ENCODE measurements at places on chromosomes 7 and 10. TPM values are rescaled to one million over a fixed set of nuclear protein-coding genes. Genes with fewer than 3 reads are reported as not detected.

DNA sequence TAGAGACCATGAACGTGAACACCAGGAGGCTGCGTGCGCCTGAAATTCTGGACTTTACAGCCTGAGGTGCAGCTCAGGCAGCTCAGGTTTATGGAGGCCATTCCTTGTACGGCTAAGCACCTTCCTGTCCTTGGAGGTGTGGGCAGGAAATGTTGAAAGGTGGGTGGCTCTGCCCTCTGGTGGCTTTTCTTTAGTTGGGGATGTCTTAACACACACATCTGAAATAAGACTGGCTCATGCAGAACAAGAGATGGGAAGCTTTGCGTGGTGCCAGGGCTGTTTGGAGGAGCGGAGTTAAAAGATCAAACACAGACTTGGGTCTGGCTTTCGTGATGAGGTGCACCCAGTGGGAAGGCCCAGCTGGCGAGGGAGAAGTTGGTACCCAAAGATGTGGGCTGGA, 64.1 kb downstream of the DOCK1 start:
- DNase-seq: no peak

DNA sequence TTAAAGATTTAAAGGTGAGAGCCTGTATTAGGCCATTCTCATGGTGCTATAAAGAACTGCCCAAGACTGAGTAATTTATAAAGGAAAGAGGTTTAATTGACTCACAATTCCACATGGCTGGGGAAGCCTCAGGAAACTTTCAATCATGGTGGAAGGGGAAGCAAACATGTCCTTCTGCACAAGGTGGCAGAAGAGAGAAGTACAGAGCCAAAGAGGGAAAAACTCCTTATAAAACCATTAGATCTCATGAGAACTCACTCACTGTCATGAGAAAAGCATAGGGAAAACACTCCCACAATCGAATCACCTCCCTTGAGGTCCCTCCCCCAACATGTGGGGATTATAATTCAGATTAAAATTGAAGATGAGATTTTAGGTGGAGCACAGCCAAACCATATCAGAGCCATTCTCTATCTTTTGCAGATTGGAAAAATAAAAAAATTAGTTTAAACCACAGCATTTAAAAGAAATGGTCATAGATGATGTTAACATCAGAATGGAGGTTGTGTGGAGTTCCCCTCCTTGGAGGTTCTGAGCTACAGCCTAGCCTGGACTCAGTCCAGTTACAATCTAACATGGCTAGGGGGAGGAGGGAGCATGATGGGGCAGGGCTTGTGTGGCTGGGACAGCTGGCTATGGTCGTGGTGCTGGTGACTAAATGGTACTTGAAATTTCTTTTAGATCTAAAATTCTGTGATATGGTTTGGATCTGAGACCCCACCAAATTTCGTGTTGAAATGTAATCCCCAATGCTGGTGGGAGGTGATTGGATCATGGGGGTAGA, 33.1 kb downstream of the GSTO2 start:
- DNase-seq: no peak

- DNase-seq: no peak
Observed at GRCh38 chr7:155576900-155577508, 30.6 kb upstream of the CNPY1 start.

DNA sequence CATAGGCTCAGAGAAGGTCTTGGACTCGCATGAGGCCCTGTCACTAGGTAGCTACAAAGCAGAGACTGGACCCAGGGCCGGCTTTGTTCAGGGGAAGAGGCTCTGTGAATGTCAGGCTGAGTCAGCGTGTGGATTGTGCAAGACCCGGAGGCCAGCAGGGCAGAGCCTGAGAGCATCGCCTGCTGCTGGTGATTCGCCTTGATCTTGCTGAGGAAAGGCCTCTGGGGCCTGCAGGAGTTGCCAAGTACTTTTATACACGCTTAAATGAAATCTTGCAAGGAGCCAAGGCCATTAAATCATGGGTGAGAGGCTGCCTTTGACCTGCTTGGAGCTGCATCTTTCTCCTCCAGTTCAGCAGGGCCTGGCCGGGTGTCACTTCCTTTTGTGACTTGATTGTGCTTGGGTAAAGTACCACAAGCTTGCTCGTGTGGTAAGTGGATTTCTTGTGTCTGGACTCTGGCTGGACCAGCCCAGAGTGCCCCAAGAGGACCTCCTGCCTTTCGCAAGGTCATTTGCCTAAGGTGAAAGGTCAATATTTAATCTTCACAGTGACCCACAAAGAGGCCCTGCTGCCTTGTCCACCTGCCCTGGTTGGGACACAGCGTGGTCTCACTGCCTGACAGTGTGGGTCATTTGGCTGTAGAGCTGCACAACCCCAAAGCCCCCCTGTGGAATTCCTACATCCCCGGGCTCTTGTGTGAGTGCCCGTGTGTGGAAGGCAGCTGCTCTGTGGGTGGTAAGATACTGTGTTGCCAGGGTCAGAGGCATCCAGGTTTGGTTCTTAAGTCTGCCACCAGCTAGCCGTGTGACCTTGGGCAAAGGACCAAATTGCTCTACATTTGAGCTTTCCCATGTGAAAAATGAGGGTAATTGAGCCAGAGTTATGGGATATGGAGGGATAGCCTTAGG, 38.6 kb upstream of the SH2D4B start:
- DNase-seq: no peak

DNA sequence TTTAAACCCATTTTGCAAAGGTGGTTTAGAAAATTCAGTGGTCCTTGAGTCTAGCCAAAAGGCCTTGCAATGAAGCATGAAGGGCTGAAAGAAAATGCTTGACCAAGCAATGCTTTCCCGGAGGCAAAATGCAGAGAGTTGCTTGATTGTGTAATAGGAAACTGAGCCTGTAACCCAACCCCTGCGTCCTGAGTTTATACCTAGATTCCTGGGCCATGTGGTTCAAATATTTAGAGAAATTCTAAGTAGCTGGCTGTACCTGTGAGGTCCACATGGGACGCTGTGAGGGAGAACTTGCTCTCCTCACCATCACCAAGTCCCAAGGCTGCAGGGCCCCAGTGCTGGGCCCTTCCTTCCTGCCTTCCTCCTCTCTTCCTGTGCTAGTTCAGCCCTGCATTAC, 45.7 kb downstream of the CXCL12 start:
- peak; percentile 31 for DNase-seq

- no peak for DNase-seq
Observed at GRCh38 chr10:122292376-122292775, 21.3 kb downstream of the BTBD16 start.

DNA sequence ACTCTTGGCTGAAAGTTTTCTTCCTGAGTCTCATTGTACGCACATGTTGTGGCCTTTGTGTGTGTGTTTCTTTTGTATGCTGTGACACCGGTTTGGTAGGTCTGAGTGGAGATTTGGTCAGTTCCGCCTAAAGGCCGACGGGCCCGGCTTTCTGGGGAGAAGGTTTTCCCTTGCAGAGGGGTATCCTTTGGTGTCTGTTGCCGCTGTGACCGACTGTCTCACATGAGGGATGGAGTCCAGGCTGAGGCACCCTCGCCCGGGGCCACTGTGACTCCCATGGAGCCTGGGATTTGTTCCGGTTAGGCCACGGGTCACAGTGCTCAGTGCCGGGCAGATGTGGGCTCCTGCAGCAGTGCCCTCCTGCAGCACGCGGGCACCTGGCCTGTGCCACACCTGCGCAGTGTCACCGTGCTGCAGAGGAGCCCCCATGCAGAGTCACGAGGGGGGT, 19.4 kb downstream of the INPP5A start:
- DNase-seq: no peak

The TWIST1 gene
- 121 TPM for total RNA-seq

The LRRC18 gene
- not detected for total RNA-seq

The MKX gene
- 0.36 TPM for total RNA-seq

The EPO gene
- 0.22 TPM for total RNA-seq

The GSAP gene
- total RNA-seq: 6.1 TPM

Measured in type B pancreatic cell (in vitro differentiated cells).